Pericardium fibroblast (primary cell): ENCODE measurements at places on chromosomes 2 and 18. TPM values are rescaled to one million over a fixed set of nuclear protein-coding genes. Genes with fewer than 3 reads are reported as not detected.

Gene CFAP210
- not detected in 2 replicates for total RNA-seq

Gene RBFA
- total RNA-seq: 18.6 and 23.1 TPM in 2 replicates

Gene STPG4
- not detected in 2 replicates for total RNA-seq

Gene CRYGD
- not detected in 2 replicates for total RNA-seq

Gene NDC80
- total RNA-seq: 0.85 and 1.4 TPM in 2 replicates

Gene MAPK4
- 0.09 TPM in 1 of 2 replicates, not detected in the other for total RNA-seq

Gene DAW1
- 1.5 and 7.5 TPM in 2 replicates for total RNA-seq

Gene KCNS3
- 1.2 TPM in 1 of 2 replicates, not detected in the other for total RNA-seq

Gene ANKRD30BL
- total RNA-seq: not detected in 2 replicates

Gene SCYGR7
- total RNA-seq: not detected in 2 replicates

Gene PROC
- total RNA-seq: 0.35 TPM in 1 of 2 replicates, not detected in the other

Gene IL36A
- total RNA-seq: not detected in 2 replicates
